ENCODE measurements at places on chromosomes 12 and 14.

- DNase-seq: no peak
Measured at GRCh38 chr12:130830246-130830551, 8.9 kb downstream of the STX2 start.

DNA sequence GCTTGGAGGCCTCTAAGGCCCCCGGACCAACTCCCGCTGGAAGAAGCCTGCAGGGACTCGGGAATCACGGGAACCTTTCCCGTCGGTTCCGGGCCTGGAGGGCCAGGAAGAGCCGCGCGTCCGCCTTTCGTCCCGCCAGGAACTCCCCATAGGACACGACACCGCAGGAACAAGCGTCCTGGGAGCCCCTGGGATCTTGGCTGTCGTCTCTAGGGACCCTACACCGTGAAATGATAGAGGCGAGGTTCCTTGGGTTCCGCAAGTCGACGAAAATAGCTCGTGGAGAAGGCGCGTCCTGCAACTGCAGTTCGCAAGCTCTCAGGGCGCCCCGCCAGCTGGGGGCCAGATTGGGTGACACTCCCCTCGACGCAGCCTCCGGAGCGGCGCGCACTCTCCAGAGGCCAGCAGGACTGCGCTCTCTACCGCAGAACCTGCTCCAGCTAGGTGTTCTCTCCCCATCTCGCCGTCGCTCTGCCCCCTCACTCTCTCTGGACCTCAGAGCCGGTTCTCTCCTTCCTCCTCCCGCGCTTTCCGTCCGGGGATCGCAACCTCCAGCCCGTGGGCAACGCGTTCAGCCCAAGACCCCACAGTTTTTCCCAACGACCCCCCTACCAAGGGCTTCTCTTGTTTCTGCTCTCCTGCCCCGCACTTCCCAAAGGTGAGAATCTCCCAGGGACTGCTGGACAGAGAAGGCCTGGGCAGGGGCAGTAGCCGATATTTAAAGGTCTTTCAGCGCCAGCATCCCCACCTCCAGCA lies 776 bp downstream of the BMP4 start:
- no peak for DNase-seq

- DNase-seq: peak; percentile 7
Measured at GRCh38 chr12:57983146-57983857, 41.9 kb downstream of the ATP23 start.

DNA sequence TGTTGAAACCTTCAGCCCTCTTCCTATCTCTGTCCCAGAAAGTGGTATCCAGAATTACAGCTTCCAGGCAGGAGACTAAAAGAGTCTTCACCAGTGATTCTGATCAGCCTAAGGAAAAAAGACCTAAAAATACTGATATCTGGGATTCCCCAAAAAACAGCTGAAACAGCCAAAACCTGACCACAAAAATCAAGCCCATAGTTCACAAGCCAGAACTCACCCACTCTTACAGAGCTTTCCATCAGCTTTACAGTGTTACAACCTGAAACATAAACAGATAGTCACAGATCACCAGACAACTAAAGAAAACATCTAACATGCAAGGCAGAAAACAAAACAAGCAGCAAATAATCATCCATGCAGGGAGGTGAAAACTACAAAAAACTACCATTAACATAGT lies 26.0 kb upstream of the TSPAN8 start:
- no peak for DNase-seq

GRCh38 chr14:22570132-22570949 lies 18.7 kb downstream of the DAD1 start:
- peak; percentile 90 for DNase-seq

GRCh38 chr14:65281991-65282895 lies 130.3 kb upstream of the FUT8 start:
- no peak for DNase-seq

DNA sequence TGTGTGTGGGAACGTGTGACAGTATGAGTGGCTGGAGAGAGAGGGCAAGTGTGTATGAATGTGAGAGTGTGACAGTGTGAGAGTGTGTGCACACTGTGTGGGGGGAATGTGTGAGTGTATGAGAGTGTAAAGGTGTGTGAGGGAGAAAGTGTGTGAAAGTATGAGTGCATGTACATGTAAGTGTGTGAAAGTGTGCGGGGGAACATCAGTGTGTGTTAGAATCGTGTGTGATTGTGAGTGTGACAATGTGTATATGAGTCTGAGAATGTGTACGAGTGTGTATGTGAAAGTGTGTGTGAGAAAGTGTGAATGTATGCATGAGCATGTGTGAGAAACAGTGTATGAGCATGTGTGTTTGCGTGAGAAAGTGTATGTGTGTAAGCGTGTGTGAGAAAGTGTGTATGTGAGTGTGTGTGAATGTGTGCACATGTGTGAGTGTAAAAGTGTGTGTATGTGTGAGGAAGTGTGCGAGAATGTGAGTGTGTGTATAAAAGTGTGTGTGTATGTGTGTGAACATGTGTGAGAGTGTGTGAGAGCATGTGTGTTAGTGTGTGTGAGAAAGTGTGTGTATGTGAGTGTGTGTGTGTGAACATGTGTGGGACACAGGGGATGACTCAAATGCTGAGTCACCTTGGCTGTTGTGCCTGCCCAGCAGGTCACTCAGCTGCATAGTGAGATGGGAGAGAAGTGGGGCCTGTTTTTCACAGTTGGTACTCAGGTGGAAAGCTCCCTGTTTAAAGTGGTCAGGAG lies 220.5 kb upstream of the TBX3 start:
- DNase-seq: no peak

DNA sequence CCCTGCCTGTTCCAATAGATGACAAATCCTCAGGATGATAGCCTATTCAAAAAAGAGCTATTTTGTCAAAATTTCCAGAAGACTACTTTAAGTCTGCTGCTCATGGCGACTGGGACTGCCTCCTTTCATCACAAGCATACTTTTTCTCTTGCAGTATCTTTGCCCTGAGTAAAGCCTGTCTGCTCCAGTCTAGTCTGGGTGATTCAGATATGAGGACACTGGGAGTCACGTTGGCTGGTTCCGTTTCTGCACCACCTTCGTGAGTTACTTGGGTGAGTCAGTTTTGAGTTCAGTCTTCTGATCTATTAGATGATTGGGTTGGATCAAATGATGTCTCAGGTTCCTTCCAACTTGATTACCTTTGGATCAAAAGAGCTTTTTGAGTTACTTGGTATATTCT lies 301.3 kb upstream of the STXBP6 start:
- no peak for DNase-seq

GRCh38 chr12:109113661-109114321 lies 2.6 kb upstream of the ACACB start:
- DNase-seq: no peak

DNA sequence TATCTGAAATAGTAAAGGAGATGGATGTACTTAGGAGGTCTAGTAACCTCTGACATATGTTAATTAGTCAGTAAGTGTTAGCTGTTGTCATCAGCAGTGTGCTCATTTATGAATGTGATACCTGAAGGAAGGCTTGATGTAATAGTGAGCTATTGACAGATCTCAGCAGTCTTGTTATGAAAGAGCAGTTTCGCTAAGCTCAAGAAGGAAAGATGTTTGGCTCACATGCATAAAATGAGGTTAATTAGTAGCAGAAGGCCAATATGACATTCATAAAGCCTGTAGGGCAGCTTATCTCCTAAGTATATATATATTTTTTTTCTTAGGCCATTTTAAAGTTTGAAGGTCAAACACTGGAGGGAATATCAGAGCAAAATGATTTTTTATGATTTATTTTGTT lies 2.8 kb downstream of the FAM234B start:
- no peak for DNase-seq

- no peak for DNase-seq
Measured at GRCh38 chr12:51793201-51793600, 55.3 kb downstream of the FIGNL2 start.

DNA sequence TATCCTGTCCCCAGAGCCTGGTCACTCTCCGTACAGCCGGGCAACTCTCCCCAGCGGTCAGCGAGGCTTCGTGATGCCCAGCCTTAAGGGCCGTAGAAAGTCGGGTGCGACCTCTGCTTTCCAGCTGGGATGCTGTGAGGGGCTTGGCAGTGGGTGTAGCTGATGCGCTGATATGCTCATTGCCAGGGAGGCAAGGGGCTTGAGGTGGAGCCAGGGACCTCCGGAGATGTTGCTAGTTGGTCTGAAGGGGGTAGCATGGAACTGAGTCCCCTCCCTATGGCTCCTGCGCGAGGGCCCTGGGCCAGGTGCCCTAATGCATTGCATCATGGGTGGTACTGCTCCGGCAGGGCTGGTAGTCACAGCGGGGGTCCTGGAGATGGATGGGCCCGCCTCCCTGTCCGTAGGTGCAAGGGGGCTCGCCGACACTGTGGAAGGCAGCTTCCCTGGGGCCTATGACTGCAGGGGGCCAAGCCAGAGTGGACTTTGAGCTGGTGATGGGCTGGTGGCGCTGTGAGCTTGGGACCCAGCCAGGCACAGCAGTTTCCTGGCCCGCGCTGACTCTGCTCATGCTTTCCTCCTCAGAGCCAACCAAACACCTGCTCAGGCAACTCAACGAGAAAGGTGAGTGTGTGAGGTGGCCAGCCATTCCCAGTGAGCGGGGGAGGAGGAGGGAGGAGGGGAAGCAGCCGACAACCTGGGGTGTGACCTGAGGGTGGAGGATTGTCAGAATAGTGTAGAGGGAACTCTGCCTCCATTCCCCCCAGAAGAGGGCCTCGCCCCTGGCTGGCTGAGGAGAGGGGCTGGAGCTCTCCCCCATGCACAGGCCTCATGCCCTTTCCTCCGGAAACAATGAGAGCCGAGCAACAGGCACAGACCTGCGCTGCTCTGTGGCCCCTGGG lies 32.3 kb downstream of the PLEKHG3 start:
- DNase-seq: no peak

DNA sequence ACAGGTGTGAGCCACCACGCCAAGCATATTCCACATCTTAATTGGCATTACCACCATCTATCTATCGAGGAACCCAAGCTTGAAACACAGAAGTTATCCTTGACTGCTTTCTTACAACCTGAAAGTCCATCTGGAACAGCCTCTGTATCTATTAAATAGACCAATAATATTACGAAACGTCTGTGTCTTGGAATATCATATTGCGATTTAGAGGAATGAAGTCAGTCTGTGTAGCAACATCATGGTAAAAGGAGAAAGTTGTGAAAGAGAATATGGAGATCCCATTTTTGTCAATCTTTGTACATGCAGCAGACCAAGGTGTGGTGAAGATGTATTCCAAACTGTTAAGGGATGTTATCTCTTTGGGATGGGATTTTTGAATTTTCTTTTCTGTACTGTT lies 25.8 kb upstream of the MAX start:
- no peak for DNase-seq

DNA sequence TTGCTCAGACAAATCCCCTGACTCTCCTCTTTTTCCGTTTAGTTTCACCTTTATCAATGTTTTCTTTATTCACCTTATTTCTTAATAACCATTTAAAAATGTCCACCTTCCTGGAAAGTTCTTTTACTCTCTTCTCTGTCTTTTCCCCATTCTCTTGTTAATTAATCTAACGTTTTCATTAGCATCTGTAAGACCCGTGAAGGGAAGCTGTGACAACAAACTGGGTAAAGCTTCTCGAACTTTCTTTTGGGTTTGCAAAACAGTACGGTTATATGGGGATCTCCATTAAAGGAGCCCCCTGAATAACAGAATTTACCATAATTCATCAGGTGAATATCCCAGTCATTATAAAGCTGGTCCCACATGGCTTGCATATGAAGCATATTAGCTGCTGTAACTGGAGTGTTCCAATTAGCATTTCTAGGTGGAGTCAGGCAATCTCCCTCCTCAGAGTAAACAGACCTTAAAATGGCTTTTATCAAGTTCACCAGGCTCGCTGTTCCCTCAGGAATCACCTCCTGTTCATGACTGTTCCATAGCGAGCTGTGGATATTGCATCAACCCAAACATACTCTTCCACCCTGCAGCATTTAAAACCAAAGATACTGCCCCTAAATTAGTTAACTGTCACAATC lies 42.4 kb downstream of the TMEM30B start:
- no peak for DNase-seq

DNA sequence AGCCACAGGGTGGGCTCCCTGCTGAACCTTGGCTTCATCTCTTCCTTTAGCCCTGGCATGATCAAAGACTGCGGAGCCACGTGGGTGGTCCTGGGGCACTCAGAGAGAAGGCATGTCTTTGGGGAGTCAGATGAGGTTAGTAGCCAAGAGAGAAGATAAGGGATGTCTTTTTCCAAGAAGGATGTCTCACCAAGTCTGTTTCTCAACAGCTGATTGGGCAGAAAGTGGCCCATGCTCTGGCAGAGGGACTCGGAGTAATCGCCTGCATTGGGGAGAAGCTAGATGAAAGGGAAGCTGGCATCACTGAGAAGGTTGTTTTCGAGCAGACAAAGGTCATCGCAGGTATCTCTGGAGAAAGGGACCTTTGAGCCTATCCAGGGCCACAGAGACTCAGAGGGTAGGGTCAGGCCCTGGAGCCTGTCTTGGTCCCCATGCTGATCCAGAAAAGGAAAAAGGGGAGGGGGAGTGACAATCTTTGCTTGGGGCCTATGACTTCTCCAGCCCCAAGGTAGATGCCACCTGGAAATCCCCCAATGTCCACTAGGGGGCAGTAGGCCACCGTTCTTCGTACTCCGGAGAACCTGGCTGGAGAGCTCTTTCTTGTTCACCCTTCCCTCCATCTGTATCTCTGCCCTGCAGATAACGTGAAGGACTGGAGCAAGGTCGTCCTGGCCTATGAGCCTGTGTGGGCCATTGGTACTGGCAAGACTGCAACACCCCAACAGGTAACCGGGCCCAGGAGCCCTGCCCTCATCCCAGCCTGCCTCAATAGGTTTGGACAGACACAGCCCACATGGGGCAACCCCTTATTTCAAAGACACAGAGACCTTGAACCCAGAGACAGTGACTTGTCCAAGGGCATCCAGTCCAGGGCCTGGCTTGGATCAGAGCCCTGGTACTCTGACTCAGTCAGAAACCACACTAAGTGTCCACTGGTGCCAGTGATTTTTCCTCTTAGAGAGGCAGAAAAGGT lies 2.0 kb downstream of the TPI1 start:
- DNase-seq: peak; percentile 88

- DNase-seq: no peak
Measured at GRCh38 chr14:96574171-96574632, 72.0 kb downstream of the PAPOLA start.

GRCh38 chr14:51954031-51954430 lies 35.3 kb upstream of the RTRAF start:
- no peak for DNase-seq

DNA sequence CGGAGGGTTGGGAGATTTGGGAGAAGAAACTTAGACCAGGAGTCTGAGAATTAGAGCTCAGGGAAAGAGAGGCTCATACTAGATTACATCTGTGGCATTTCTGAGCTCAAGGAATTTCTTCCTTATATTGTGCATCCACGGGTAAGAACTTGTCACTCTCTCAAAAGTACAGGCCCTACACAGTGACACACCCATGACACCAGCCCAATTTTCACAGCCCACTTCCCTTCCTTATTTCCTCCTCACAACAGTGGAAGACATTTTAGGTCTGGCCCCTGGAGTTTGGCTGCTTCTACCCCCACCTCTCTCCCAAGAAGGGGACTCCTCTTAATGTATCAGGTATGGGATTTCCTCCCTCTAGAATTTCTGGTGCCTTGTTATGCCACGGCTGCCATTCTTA lies 9.2 kb upstream of the ZNF385A start:
- no peak for DNase-seq

GRCh38 chr12:104263026-104263425 lies 40.5 kb upstream of the EID3 start:
- no peak for DNase-seq

Data from stimulated activated CD4-positive, alpha-beta T cell treated with anti-CD3 and anti-CD28 coated beads, Interleukin-4, amount 100 ng/mL, for 24 hours (primary cell).